Thymus (tissue), 14 donors: ENCODE measurements at places on chromosomes 5 and 9. TPM values are rescaled to one million over a fixed set of nuclear protein-coding genes. Genes with fewer than 3 reads are reported as not detected.

SGCD gene
- 0.46 TPM for polyA plus RNA-seq

PTPRD gene
- 2.2 TPM for polyA plus RNA-seq

PCDHB7 gene
- 0.11 TPM for polyA plus RNA-seq

NFIB gene
- polyA plus RNA-seq = 12.4 TPM

LCN15 gene
- polyA plus RNA-seq = 0.43 TPM

GRCh38 chr5:174735498-174736330 lies 11.3 kb downstream of the MSX2 start:
- H3K27ac ChIP-seq = no peak overlapping the region
- no peak overlapping the region for H3K4me3 ChIP-seq
- no peaks in the 10 kb centered on the region for H3K4me1 ChIP-seq
- DNase-seq = no peak
- peaks cover 60% of the 10 kb centered on the region for H3K27me3 ChIP-seq

GRCh38 chr9:81819859-81820546 lies 108.2 kb upstream of the SPATA31D4 start:
- no peak overlapping the region for H3K27ac ChIP-seq
- no peak for DNase-seq
- H3K36me3 ChIP-seq = no peaks in the 10 kb centered on the region
- no peak overlapping the region for H3K4me3 ChIP-seq
- peaks cover 13% of the 10 kb centered on the region for H3K4me1 ChIP-seq

- H3K27me3 ChIP-seq = no peaks in the 10 kb centered on the region
- H3K27ac ChIP-seq = no peak overlapping the region
- H3K36me3 ChIP-seq = peaks cover 28% of the 10 kb centered on the region
- peaks cover 9% of the 10 kb centered on the region for H3K4me1 ChIP-seq
- no peak for DNase-seq
- no peak overlapping the region for H3K4me3 ChIP-seq
Measured at GRCh38 chr5:154861946-154862345, 3.5 kb downstream of the CNOT8 start.

DNA sequence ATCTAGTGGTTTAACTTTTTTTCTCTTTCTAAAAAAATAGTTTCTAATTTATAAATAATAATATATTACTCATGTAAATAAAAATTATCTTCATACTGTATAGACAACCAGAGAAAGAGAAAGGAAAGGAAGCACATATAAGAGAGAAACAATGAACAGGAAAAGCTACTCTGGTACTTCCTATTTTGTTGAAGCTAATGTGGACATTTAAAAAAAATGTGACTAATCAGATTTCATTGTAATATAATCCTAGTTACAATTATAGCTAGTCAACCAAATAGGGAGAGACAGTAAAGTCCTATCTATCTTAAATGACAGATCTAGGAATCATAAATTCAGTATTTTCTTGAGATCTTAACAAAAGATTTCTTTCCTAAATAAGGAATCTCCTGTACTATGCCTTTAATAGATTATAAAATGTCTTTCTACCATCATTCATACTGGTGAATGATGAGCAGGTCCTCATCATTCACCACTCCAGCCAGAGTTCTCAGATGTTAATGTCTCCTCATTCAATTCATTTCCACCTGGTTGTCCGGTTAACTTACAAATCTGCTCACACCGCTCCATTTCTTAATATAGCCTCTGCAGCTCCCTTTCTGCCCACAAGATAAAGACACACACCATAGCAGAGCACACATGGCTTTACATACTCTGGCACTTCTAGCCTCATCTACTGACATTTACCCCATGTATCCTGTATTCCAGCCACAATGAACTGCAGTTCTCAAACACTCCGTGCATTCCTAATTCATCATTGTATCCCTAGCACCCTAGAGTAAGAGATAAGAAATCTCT lies 30.9 kb downstream of the ZFR start:
- H3K27me3 ChIP-seq = no peaks in the 10 kb centered on the region
- H3K4me1 ChIP-seq = no peaks in the 10 kb centered on the region
- DNase-seq = no peak

- no peaks in the 10 kb centered on the region for H3K4me1 ChIP-seq
- H3K27me3 ChIP-seq = no peaks in the 10 kb centered on the region
- no peak overlapping the region for H3K27ac ChIP-seq
- H3K36me3 ChIP-seq = no peaks in the 10 kb centered on the region
Measured at GRCh38 chr5:57658018-57658417, 175.4 kb upstream of the ACTBL2 start.

GRCh38 chr5:104412649-104413240 lies 850.2 kb upstream of the NUDT12 start:
- no peaks in the 10 kb centered on the region for H3K27me3 ChIP-seq
- H3K4me1 ChIP-seq = no peaks in the 10 kb centered on the region
- no peak overlapping the region for H3K27ac ChIP-seq
- no peak overlapping the region for H3K4me3 ChIP-seq

GRCh38 chr5:172385010-172385563 lies 69.2 kb downstream of the SH3PXD2B start:
- no peak for DNase-seq
- no peaks in the 10 kb centered on the region for H3K27me3 ChIP-seq
- H3K4me1 ChIP-seq = no peaks in the 10 kb centered on the region
- H3K4me3 ChIP-seq = no peak overlapping the region

GRCh38 chr5:69079556-69079955 lies 14.3 kb upstream of the SLC30A5 start:
- no peaks in the 10 kb centered on the region for H3K36me3 ChIP-seq
- H3K4me1 ChIP-seq = no peaks in the 10 kb centered on the region
- no peak overlapping the region for H3K4me3 ChIP-seq
- H3K27me3 ChIP-seq = no peaks in the 10 kb centered on the region
- H3K27ac ChIP-seq = no peak overlapping the region
- no peak for DNase-seq
